HS-27A (cell line): ENCODE measurements at places on chromosomes 7 and 10.

DNA sequence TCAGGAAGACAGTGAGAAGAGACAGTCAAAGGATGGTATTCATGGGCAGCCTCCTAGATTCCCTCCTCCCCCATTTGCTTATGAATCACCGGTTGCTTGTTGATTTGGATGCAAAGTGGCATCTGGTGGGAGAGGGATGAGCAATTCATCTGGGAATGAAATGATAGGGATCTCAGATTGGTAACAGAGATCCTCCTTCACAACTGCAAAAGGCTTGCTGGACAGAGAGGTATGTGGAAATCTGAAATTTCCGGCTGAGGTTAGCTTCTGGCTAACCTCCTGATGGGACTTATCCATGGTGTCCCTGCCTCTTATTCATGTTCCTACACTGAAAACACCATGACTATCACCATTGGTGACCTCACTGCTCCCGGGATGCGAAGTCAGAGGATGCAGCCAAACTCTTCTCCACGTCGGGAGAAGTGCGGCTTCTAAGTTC, 48.4 kb upstream of the PODXL start:
- DNase-seq = no peak

DNA sequence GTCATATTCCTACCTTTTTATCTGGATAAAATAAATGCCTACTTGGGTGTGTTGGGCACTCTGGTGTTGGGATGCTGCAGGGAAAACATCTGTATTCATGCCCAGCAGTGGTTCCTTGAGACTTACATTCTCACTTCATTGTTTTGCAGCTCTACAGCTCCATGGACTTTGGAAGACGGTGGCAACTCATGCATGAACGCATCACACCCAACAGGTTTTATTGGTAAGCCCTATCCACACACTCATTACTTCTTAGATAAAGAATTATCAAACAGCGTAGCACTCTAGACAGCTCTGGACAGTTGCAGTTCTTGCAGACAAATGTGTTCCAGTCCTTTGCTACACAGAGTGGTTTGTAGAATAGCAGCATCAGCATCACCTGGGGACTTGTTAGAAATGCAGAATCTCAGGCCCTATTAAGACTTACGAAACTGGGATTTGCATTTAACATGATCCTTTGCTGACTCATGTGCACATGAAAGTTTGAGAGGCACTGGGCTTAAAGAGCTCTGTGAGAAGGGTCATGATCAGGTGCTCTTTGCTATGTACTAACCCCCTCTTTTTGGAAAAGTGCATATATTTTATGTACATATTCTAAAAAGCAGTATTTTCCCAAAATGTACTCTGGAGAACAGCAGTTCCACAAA, 401.9 kb downstream of the SORCS3 start:
- DNase-seq = no peak

DNA sequence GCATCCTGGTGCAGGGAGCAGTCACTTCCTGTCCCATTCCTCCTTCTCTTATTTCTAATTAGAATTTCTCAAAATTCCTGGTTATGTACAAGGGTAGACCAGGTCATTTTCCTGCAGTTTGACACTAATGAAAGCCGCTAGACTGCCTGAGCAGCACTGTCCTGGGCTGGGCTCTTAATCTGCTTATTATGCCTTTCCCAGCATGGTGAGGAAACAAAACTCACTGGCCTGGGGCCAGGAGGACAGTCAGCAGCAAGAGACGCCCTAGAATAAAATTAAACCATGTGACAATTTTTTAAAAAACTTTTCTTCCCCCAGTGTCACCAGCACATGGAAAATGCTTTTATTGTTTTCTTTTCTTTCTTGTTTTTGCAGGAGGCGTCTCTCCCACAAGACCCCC, 647.5 kb downstream of the TYW1 start:
- DNase-seq = no peak

- no peak for DNase-seq
Observed at GRCh38 chr7:118449797-118450567, 225.5 kb downstream of the ANKRD7 start.

DNA sequence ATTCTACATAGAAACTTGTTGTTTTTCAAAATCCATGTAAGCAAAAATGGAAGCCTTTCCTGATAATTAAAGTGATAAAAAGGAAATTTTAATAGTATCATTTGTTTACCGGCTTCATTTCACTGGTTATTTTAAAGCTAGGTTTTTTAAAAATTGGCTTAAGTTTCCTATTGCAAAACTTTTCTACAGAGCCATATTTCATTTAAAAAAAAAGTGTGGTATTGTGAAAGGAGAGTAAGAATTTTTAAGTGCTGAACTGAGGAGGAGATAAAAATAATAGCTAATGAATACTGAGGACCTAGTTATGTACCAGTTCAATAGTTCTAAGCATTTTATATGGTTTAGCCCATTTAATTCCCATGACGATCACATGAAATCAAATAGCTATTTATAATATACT, 172.2 kb upstream of the COL1A2 start:
- DNase-seq = no peak

- no peak for DNase-seq
Observed at GRCh38 chr10:63437116-63437949, 28.4 kb downstream of the JMJD1C start.

- no peak for DNase-seq
Observed at GRCh38 chr10:29709484-29710002, 74.8 kb upstream of the SVIL start.

DNA sequence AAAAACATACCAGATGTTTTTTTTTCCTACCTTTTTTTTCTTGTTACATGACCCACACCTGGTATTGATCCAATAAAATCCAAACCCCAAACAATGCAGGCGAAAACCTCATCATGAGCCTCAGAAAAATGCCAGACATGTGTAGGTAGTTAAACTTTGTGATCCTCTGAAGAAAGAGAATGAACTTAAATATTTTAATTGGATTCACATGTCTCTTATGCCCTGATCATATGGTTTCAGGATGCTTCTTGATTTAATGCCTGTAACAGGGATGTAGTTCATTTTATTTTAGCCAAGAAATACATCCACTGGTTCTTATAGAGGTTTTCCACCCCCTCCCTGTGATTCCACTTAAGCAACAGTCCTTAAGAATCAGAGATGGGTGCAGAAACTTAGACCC, 451.6 kb downstream of the TYW1 start:
- DNase-seq = no peak

DNA sequence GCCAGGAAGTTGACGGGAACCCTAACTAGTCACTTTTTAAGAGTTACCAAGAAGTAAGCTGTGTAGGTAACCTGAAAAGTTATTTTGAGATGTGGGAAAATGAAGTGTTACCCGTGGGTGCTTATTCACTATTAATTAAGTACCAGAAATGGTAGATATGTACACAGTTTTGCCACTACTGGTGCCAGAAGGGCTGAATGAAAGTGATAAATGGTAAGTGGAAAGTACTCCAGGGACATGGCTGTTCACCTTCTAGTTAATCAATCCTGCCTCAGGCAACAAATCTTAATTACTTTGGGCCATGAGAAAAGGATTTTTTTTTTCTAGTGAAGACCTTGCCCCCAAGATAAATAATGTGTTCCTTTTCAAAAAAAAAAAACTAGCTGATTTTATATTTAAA, 15.8 kb downstream of the NET1 start:
- no peak for DNase-seq

GRCh38 chr10:16116404-16117304, 256.3 kb upstream of the MINDY3 start:
- DNase-seq = no peak

DNA sequence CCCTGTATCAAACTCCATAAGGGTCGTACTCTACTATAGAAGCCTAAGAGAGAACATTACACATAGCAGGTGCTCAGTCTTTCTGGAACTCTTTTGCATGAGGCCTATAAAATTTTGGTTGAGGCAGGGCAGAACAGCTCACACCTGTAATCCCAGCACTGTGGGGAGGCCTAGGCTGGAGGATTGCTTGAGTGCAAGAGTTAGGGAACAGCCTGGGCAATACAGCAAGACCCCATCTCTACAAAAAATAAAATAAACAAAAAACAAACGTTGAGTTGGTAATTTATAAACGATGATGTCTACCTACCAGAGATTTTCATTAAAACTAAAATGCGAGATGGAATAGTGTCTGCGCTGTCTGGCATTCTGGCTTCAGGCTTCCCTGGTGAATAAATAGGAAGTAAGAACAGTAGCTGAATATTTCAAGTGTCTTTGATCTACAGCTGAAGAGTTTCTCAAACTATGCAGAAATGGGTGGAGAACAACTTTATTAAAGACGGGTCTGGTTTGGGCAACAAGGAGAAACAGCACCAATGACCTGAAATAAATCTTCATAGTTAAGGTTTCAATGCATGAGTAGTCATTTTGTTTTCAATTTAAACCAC, 774 bp downstream of the PON2 start:
- no peak for DNase-seq

DNA sequence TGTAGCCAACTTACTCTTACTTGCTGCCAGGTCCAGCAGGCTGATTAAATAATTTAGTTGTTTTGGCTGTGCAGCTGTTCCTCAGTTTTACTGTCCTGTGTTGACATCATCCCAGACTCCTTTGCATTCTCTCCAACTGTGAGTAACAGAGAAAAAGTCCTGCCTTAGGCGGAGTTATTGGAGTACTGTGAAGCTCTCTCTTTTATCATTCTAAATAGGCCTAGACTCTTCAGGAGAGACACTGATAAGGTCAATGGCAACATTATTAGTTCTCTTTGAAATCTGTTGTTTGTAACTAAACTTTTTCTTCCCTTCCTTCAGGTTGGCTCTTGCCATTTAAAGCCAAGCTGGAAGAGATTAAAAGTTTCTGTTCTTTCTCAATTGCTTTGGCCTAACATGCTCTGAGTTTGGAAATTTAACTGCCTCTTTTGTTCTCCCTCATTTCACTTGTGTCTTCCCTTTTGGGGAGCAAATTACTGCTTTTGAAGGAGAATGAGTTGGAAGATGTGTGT, 215.7 kb upstream of the CSTF2T start:
- DNase-seq = no peak

- DNase-seq = no peak
Observed at GRCh38 chr10:99233000-99233688, 2.5 kb downstream of the HPSE2 start.

- no peak for DNase-seq
Observed at GRCh38 chr7:42234736-42235135, 2.3 kb downstream of the GLI3 start.

GRCh38 chr7:65453341-65454030, 79.8 kb downstream of the ZNF92 start:
- no peak for DNase-seq

DNA sequence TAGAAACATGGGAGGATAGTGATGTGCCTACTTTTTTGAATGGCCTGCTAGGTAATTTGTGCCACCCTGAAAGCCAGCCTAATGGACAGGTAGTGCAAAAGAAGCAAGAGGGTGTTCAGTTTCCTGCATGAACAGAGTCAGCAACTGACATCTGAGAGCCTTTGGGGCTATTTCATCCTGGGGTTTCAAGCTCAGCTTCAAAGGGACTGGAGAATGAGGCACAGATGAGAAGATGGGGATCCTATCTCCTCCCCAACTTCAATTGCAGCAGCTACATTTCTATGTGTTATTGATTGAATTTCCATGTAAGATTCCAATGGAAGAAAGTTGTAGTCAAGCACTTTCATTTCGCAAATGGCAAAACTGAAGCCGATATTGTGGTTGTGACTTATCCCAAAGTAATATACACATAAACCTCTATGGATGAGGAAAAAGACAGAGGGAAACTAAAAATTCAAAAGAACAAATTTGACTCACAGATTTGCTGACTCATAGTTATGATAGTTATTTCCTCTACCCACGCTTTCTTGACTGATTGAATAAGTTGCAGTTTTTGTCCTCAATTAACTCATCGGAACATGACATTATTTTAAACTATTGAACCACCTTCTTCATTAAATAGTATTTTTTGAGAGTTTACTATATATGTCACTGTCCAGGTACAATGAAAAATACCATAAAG, 42.6 kb upstream of the NRP1 start:
- DNase-seq = no peak

GRCh38 chr10:23818484-23818883, 379.6 kb downstream of the OTUD1 start:
- no peak for DNase-seq

- no peak for DNase-seq
Observed at GRCh38 chr10:120221873-120222485, 235.0 kb upstream of the PLPP4 start.

DNA sequence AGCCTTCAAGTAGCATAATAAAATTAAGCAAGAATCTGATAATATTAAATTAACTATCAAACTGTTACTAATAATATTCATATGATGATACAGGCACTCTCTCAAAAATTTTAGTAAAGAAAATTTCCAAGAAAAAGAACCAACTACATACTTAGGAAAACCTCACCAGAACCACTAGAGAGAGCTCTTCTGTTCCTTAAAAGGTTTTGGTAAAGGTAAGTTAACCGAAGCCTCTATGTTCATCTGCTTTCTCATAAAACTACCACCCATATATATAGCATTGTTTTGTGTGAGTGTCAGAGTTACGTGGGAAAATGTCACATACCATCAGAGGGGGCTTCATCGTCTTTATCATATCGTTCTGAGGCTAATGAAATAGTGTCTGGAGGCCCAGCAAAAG, 20.7 kb downstream of the SKAP2 start:
- DNase-seq = no peak

- DNase-seq = no peak
Observed at GRCh38 chr7:7921830-7922229, 46.8 kb upstream of the GLCCI1 start.

DNA sequence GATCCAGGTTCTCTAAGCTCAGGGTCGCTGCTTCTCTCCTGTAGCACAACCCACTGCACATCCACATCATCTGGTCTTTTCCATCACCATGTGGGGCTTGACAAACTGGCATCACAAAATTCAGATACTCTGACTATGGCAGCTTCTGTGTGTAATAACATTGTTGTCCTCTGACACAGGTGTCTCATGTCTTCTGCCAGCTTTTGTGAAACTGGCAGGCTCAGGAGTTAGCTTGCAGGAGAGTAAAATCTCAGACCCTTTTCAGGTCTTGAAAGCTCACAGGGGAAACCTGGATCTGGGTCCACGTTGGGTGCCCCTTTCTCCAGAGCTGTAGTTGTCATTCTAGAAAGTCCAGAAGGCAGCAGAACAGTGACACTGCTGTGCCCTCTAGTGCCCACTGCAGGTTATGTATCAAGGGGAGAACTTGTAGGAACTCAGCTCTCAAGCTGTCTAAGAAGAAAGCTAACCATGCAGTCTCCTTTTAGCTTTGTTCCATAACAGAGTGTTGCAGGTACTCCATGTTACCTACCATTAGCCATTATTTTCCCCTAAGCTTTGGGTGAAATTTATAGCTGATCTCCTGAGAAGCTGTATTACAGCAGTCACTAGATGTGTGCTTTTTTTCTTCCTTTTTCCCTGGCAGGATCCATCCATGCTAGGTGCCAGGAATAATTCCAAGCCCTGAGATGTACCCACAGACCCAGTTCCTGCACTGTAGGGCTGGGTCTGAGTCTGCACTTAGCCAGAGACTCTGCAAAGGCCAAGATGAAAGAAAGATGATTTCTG, 102.7 kb downstream of the ZNF248 start:
- no peak for DNase-seq

GRCh38 chr7:34823650-34824258, 165.7 kb downstream of the NPSR1 start:
- no peak for DNase-seq
